Ureter (tissue), 1 donor: ENCODE measurements at places on chromosomes 5 and 9.

DNA sequence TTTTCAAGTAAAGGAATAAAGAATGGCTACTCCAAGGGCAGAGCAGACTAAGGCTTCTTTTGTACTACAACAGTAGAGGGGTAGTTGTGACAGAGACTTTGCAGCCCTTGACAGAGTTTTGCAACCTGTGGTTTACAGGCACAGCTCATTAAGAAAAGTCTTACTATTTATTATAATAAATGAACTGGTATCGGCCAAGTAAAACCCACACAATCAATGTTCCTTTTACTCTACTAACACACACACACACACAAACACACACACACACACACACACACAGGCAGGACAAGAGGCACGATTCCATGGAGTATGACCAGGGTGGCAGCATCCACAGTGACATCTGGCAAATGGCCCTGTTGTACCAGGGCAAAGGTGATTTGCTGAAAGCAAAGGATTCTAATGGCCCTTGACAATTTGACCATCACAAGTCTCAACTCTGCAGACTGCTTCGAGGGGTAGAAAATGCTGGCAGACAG lies 59.1 kb upstream of the GOLPH3 start:
- DNase-seq = no peak

- DNase-seq = no peak
These were observed 74.8 kb downstream of the ST8SIA4 start for GRCh38 chr5:100828071-100828897.

GRCh38 chr5:65926893-65927292 lies 518 bp downstream of the ERBIN start:
- DNase-seq = no peak

GRCh38 chr5:5421149-5421960 lies 1.1 kb upstream of the ICE1 start:
- DNase-seq = no peak

- no peak for DNase-seq
These were observed 30.8 kb upstream of the ENHO start for GRCh38 chr9:34553511-34554021.

DNA sequence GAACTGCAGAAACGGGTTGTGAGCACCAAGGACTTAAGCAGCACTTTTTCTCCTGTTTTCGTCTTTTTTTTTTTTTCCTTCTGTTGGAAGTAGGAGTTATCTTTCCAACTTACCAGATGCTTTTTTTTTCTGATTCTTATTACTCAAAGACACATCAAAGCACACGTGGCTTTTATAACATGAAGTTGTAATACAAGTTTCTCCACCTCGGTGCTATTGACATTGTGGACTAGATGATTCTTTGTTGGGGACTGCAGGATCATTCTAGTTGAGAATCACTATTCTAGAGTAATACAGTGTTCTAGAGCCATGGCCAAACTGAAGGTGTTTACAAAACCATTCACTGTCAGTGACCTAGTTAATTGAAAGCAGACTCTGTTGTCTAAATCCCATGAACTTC lies 51.5 kb downstream of the MYO10 start:
- DNase-seq = no peak

GRCh38 chr5:105803431-105803830 lies 1867.3 kb downstream of the EFNA5 start:
- DNase-seq = no peak

DNA sequence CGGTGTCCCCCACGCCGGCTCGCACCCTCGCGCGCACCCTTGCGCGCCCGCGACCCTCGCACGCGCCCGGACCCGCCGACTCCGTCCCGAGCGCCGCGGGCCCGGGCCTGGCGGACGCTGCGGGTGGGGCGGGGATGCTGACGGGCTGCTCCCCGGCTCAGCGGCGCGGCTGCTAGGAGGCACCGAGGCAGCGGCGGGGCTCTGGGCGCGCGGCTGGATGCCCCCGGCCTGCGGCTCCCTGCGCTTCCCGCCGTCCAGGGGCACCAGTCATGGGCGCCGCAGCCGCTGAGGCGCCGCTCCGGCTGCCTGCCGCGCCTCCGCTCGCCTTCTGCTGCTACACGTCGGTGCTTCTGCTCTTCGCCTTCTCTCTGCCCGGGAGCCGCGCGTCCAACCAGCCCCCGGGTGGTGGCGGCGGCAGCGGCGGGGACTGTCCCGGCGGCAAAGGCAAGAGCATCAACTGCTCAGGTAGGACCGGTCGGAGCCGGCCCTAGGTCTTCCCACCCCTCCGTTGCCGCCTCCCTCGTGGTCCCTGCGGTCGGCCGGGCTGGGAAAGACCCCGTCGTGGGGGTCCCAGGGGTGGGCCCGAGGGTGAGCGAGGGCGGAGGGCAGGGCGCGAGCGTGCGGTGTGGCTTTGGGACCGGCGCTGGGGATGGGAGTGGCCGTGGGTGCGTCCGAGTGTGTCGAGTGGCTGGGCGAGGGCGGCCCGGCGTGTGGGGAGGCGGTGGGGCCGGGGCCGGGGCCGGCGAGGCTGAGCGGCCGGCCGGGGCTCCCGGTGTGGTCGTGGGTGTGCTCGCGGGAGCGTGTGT lies 530 bp downstream of the TMEFF1 start:
- DNase-seq = no peak

- no peak for DNase-seq
These were observed 165.7 kb downstream of the PSAT1 start for GRCh38 chr9:78462611-78463010.

GRCh38 chr5:10540036-10540544 lies 23.8 kb upstream of the ANKRD33B start:
- DNase-seq = no peak

DNA sequence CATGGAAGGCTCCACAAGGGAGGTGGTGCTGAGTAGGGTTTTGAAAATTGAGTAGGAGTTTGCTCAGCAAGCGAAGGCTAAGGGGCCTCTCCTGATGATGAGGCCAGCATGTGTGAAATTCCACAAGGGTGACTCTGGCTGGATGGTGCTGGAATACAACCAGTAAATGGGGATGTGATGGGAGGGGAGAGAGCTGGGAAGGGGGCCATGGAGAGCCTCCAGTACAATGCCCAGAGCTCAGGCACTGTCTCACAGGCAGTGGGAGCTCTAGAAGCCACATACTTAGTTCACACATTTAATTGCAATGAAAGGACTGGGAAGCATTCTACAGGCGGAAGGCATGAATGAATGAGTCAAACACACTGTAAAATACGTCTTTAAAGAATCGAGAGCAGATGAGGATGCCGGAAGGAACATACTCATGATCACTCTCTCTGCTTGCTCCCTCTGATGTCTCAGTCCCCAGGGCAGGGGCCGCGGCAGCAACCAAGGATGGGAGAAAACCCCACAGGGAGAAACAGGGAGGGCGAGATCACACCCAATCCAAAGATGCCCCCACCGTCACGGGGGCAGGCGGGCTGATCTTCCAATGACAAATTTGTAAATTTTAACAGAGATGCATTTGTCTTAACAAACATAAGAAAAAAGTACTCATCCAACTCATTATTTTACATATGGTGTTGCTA lies 261.0 kb downstream of the NSG2 start:
- no peak for DNase-seq

DNA sequence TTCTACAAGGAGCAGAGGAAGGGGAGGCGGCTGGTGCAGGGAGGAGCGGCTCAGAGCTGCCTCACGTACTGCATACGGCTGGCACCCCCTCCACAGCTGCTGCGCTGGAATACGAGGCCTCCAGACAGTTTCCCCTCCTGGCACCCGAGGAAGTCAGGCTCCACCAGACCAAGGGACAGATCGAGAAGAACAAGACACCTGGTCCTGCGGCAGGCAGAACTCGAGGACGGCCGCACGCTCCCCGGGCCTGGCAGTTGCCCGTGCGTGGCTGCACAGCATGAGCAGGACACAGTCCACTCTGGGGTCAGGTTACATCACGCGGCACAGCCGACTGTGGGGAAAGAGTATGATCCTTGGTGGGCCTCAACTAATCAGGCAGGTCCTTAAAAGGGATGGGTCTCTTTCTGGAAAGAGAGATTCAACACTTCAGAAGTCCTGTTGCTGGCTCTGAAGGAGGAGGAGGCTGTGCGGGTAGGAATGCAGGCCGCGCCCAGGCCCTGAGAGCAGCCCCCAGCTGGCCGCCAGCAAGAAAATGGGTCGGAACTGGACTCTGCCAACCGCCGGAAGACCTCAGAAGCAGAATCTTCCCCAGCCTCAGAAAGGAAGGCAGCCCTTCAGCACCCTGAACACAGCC lies 11.6 kb downstream of the UBAC1 start:
- no peak for DNase-seq

DNA sequence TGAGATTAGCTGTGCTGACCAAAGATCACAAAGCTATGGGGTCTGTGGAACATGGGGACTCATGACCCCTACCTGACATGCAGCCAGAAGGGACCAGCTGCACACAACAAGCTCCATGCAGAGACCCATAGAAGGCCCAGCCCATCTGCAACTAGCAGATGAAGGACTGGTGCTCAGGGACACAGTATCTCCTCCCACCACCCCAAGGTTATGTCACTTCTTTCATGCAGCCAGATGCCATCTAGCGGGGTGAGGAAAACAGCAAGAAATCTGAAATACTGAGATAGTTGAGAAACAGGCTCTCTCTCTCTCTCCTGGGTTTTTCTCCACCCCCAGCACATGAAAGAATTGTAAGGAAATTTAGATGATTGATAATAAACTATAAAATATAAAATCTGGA lies 161.3 kb upstream of the DAPK1 start:
- DNase-seq = no peak

GRCh38 chr5:125481506-125482465 lies 735.3 kb upstream of the ZNF608 start:
- no peak for DNase-seq

GRCh38 chr5:104456122-104456521 lies 893.5 kb upstream of the NUDT12 start:
- DNase-seq = no peak

- peak; percentile 34 for DNase-seq
These were observed 34.7 kb downstream of the GLT6D1 start for GRCh38 chr9:135604437-135605237.

- no peak for DNase-seq
These were observed 207.6 kb downstream of the MPDZ start for GRCh38 chr9:13071921-13072320.

DNA sequence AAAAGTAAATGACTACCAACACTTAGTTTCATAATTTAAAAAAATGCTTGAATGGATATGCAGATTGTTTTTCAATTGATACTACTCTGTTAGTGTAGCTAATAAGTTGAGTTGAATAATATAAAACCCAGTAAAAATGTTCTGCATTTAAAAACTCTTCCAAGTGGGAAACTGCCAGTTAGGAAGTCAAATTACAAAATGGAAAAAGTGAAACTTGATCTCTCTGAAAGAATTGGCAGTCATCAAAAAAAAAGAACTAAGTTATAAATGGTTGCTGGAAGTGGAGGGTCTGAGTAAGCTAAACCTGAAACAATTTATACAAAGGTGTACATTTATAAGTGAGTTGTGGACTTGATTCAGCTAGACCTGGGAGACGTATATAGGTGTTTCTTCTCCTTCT lies 52.4 kb downstream of the VCAN start:
- DNase-seq = no peak

- DNase-seq = no peak
These were observed 232.0 kb upstream of the ANKRD55 start for GRCh38 chr5:56464935-56465768.

GRCh38 chr9:18601956-18602355 lies 128.0 kb downstream of the ADAMTSL1 start:
- no peak for DNase-seq

- DNase-seq = no peak
These were observed 13.4 kb downstream of the ELOVL7 start for GRCh38 chr5:60830581-60831127.

- no peak for DNase-seq
These were observed 7.6 kb upstream of the ASS1 start for GRCh38 chr9:130437011-130437789.

DNA sequence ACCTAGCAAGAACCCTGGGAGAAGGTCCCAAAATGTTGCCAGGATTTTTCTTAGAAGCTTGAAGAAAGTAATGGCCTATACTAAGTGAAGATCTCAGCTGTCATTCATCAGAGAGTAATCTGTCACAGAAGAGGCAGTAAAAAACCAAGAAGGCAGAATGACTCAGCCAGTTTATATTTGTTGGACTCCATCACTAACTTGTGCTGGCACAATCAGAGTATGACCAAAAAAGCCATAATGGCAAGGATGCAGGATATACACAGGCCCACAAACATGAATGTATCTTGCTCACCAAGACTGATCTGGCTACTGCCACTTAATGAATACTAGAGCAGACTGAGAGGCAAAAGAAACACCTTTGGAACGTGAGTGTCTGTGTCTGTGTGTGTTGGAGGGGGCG lies 104.0 kb upstream of the POU5F2 start:
- DNase-seq = no peak

GRCh38 chr9:123235448-123235847 lies 32.9 kb downstream of the STRBP start:
- DNase-seq = no peak

- DNase-seq = no peak
These were observed 25.0 kb downstream of the CEP120 start for GRCh38 chr5:123398058-123398733.

DNA sequence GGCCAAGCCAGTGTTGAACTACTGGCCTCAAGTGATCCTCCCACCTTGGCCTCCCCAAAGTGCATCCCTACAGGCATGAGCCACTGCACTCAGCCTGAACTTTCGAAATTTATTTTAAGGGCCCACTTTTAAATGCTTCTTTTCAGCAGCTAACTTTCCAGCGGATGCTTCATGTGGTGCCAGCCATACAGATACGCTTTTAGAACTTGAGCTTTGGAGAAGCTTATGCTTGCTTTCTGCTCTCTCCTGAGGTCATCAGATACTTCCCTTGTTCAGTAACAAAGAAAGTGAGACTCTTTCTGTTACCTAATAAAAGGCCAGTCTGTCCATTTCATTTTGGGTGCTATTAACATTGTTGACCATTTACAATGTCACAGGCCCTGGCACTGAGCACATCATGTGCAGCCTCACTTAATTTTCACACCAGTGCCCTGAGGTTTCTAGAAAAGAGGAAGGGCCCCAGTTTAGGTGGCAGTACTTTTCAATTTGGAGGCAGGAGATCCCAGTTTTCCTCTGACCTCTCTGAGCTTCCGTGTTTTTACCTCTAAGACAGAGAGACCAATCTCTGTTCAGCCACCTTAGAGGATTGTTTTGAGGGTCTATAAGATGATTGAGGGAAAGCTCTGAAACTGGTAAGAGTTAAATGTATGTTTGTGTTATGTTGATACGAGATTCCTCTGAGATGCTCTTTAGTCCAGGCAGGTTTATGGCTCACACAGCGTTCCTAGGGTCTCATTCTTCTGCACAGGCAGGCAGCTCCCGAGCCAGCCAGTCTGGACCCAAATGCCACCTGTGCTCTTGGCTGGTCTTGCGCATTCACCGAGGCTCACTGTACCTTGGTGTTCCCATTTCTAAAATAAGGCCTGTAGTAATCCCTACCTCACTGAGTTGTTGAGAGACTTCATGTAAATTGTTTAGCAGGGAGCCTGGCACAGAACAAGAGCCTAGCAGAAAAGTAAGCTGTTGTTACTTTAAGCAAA lies 4.4 kb downstream of the ABL1 start:
- DNase-seq = no peak

- DNase-seq = no peak
These were observed 116.5 kb downstream of the PDE4D start for GRCh38 chr5:59777028-59777427.
